ENCODE measurements at places on chromosomes 11 and 22.

- no peak for DNase-seq
These were observed 582.4 kb upstream of the B3GAT1 start for GRCh38 chr11:134994431-134994830.

- no peak for DNase-seq
These were observed 385.9 kb downstream of the INSC start for GRCh38 chr11:15500643-15501042.

DNA sequence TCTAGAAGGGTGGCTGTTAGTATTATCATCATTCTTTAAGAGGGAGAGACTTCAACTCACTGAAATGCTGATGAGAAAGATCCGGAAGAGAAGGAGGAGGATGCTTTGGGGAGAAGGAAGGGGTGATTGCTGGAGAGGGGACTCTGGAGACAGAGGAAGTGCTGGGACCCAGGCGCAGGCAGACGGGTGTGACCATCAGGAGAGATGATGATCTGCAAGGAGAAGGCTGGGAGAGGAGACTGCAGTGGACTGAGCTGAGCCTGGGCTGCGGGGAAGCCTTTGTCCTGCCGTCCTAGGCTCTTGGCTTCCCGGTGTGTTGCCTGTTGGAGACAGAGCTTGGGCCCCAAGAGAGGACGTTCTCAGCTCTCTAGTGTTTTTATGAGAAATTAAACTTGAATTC, 22.6 kb downstream of the RASD2 start:
- no peak for DNase-seq

DNA sequence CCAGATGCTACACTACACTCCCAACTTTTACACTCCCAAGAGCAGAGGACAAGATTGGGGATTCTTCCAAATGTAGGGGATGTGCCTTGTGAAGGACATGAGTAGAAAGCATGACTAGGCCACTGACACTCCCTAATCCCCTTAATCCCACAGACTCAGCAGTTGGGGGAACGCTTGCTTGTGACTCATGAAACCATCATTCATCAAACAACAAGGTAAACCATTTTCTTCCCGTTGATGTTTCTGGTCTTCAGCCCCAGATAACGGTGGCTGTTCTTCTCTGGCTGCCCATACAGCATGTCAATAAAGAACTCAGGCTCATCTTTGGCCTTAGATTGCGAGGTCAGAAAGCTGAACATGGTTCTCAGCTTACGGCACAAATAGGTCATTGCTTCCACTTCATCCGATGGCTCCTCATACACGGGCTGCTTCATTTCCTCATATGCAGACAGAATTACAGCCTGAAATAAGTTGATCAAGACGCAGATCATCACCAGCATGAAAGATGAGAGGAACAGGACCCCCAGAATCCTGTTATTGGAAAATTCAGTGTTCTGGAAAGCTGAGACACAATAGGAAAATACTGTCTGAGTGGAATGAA, 6.4 kb upstream of the CDPF1 start:
- no peak for DNase-seq

Data from CD4-positive, alpha-beta T cell treated with Interleukin-12 subunit alpha and Interleukin-12 subunit beta, for 1 hour (primary cell).